ENCODE measurements at places on chromosomes 1 and 21.

- no peak for DNase-seq
These were observed 16.4 kb upstream of the LRRC52 start for GRCh38 chr1:165527251-165528007.

DNA sequence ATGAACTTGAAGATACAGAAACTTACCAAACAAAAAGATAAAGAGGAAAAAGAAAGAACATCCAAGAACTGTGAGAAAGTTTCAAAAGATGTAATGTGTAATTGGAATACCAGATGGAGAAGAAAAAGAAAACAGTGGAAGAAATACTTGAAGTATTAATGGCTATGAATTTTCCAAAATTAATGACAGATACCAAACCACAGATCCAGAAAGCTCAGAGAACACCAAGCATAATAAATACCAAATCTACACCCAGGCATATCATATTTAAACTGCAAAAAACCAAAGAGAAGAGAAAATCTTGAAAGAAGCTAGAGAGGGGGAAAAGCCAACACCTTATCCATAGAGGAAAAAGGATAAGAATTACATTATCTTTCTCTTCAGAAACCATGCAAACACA, 136.4 kb downstream of the CLIC6 start:
- no peak for DNase-seq

GRCh38 chr1:101967871-101968270, 28.9 kb downstream of the OLFM3 start:
- DNase-seq, result no peak

GRCh38 chr1:175000697-175001187, 995 bp downstream of the CACYBP start:
- no peak for DNase-seq

DNA sequence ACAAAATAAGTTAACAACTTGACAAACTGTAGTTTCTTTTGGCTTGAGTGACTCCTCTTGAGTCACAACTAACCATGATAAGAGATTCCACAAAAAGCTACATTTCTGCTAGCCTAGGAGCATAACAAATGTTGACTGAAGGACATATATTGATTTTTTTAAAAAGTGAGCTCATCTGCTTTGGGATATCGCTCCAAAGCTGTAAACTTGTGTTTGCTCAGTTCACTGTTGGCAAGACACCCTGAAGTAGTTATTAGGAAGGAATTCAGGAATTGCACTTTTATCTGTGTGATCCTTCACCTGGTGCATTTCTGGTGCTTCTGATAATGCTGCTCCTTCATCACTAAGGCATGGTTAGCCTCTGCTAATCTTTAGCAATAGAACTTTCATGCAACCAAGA, 23.7 kb downstream of the RWDD3 start:
- no peak for DNase-seq

- no peak for DNase-seq
These were observed 18.5 kb downstream of the CAMK1G start for GRCh38 chr1:209601809-209602657.

- DNase-seq, result peak; percentile 51
These were observed 141.7 kb downstream of the GALNT2 start for GRCh38 chr1:230208619-230209261.

DNA sequence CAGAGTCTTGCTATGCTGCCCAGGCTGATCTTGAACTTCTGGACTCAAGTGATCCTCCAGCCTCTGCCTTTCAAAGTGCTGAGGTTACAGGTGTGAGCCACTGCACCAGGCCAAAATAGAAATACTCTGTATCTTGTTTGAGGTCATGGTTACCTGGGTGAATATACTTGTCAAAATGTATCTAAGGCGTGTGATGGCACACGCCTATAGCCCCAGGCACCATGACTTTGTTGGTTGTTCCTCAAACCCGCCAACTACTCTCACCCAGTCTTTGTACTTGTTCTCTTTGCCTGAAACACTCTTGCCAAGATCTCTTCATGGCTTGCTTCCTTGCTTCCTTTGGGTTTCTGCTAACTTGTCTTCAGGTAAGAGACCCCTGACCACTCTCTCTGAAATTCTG, 38.0 kb upstream of the RGS5 start:
- no peak for DNase-seq

DNA sequence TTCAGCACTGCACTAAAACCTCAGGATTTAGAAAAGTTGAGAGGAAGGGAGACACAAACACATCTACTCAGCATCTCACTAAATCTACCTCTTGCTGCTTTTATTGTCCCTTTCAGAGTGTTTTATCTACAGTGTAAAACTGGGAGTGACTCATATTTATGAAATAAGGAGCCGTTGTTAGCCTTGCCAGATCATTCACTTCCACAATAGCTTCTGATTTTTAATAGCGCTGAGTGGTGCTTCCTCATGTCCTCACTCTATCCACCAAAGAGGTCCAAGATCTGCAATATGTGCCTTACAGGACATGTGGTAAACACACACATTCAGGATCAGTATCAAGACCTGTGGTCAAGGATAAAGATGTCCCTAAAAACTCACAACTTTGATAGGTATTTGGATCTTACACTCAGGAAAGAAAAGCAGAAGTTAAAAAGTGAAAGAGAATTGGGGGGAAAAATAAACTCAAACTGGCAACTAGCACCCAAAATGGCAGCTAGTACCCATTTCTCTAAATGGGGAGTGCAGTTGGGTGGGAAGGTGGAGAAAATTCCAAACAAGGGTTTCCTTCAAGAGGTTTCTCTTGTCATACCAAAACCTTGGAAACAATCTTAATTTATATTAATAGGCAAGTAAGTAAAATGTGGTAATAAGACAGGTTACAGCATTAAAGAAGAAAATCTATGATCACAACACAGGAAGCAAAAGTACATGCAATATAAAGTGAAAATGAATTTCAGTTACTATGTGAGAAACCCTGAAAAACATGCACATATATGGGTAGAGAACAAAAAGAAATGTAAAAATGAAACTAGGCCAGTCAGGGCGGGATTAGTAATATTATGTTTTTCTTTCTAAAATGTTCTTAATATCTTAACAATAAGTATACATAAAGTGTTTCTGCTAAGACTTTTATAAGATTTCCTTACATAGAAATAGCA, 15.9 kb downstream of the DUSP10 start:
- DNase-seq, result peak; percentile 36

DNA sequence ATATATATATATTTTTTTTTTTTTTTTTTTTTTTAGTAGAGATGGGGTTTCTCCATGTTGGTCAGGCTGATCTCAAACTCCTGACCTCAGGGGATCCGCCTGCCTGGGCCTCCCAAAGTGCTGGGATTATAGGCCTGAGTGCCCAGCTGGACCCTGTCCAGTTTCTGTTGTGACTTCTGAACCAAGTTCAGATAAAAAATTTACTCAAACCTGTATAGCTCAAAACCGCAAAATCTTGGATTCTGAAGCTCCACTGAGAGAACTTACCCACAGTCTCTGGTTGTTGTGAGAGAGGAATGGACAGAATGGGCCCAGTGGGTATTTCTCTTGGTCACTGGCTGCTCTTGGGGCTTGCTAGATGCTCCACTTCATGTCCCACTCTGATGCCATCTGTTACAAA, 76.4 kb downstream of the HS2ST1 start:
- no peak for DNase-seq

- no peak for DNase-seq
These were observed 21.5 kb downstream of the DESI2 start for GRCh38 chr1:244674446-244674845.

DNA sequence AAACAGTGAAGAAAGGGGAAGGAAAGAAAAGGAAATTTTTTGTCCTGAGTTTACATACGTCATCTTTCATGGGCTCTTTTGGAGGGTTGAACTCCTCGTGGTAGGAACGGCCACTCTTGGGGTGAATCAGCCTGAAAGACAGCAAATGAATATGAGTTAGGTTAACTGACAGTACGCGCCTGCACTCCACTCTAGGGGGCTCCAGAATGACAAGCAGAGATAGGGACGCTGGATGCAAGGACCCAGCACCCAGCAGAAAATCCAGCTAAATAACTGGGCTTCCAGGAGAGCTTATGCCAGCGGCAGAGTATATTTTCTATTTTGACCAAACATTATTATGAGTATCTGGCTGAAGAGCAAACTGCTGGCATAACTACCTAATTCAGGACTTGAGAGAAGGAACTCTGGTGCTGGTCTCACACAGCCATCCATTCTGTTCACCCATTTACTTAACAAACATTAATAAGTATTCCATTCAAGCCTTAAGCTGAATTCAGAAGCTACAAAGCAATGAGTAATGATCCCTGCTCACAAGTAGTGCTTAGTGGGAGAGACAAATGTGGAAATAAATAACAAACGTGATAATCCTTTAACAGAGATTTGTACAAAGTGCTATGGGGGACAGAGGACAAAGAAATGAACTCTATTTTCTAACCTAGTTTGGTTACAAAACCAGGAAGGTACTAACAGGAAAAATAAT, 22.1 kb downstream of the AK2 start:
- DNase-seq, result no peak

- no peak for DNase-seq
These were observed 4.3 kb upstream of the SERBP1 start for GRCh38 chr1:67434491-67434890.
